ENCODE measurements at places on chromosomes 6 and 20.
A peak's percentile ranks its signal among the peaks of the same experiment; 100 is the strongest.

GRCh38 chr6:99282479-99283062, 66.9 kb downstream of the FAXC start:
- DNase-seq: no peak

DNA sequence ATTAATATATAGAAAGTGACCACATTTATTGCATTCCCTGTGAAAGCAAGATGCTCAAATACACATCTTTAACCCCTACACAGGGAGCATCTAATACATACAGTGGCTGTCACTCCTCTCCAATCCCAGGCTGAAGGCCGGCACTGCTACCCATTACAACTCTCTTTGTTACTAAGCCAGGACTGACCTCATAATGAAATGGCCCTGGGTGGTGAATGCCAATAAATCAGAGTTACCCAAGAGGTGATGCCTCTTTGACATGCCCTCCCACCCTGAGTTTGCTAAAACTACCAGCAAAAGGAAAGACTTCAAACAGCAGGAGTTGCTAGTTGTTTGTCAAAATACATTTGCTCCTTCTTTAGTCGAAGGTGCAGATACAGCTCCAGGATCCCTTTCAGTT, 214.2 kb downstream of the FOXA2 start:
- DNase-seq: no peak

GRCh38 chr6:56842686-56843475, 112.0 kb upstream of the BEND6 start:
- no peak for DNase-seq

GRCh38 chr6:97958134-97958533, 675.1 kb upstream of the MMS22L start:
- DNase-seq: no peak

DNA sequence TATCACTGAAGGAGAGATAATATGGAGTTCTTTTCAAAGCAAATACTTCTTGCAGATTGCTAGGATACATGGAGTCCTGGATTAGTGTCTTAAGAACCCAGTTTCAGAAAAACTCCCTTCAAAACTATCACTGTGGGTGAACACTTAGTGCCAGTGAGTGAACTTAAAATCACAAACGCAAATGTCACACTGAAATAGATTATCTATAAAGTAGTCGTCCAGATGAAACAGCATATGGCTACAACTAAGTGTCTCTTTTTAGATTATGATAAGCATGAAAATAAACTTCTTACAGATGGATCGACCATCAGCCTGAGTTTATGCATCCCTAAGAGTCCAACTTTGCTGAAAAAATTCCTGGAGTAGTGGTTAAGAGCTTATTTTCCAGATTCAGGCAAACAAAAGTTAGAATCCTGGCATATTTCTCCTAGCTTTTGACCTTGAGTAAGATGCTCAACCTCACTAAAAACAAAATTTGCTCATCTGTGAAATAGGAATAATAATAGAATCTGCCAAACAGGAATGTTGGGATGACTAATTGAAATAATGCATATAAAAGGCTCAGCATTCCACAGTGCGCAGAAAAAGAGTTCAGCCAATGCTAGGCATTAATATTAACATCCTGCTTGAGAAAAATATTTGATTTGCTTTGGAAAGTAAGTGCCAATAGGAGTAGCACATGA, 70.4 kb downstream of the DOK5 start:
- no peak for DNase-seq

DNA sequence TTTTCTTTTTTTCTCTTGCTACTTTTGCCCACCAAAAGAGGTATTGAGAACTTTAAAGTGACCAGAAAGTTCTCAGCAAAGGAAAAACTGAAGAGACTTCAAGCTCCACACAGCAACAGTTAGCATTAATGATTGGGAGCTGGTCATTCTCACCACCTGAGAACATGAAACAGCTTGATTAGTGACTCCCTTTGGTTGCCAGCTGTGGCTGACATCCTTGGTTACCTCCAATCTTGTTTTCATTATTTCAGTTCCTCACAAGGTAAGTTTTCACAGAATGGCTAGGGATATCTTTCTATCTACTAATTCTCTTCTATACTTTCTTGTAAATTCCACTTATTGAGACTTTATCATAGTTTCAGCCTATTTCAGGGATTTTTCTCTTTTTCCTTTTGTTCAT, 427.9 kb downstream of the QKI start:
- DNase-seq: no peak

- no peak for DNase-seq
Observed at GRCh38 chr6:101758368-101758767, 364.9 kb downstream of the GRIK2 start.

GRCh38 chr6:37821446-37821845, 1.9 kb downstream of the ZFAND3 start:
- DNase-seq: no peak

DNA sequence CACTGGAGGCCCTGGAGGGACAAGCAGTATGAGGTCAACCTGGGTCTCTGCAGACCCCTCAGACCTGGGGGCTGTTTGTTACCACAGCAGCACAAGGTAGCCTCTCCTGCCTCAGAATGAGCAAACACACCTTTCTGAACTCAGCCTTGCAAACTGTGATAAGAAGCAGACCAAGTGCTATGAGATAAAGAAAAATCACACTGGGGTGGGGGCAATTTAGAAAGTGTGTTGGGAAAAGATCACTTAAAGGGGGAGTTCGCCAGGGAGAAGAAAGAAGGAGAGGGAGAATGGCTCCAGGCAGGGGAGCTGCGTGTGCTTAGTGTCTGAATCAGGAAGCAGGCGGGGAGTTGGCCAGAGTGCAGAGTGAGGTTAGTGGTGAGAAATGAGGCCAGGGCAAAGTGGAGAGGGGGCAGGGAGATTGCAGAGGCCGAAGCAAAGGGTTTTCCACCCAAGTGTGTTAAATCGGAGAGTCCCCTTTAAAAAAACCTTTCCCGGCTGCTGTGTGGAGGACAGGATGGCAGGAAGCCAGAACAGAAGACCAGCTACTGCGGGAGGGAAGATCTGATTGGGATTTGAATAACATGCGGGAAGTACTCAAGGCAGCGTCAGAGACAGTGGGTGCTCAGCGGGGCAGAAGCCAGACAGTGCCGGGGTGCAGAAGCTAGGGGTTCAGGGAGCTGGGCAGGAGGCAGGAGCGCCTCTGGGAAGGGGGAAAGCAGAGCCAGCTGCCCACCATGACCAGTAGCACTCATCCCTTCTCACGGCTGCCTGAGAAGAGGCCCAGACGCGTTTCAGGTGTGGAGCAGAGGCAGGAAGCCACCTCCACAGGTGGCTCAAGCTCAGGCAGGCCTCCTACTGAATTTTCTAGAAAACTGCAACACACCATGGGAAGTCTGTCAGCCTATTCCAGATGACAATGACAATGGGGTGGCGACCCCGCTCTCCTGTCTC, 9.0 kb downstream of the ADA start:
- peak; percentile 51 for DNase-seq

- no peak for DNase-seq
Observed at GRCh38 chr6:1267057-1267732, 44.7 kb upstream of the FOXQ1 start.

DNA sequence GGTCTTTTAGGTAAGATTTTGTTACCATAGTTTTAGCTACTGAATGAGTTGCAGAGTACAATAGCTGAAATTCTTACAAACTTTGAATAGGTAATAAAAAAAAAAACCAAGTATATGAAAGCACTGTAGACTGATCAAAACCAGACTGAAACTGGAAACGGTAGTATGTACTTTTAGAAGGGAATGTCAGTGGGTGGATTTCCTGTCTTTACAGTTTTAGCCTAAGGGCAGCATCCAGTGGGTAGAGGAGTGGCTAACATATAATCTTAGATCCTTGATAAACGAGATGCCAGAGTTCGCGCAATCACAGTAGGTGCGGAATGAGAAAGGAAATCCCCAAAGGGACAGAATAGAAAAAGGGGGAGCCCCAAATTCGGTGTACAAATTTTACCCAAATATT, 385.9 kb upstream of the RUNX2 start:
- DNase-seq: no peak

- no peak for DNase-seq
Observed at GRCh38 chr6:8110117-8110721, 7.9 kb upstream of the EEF1E1 start.

DNA sequence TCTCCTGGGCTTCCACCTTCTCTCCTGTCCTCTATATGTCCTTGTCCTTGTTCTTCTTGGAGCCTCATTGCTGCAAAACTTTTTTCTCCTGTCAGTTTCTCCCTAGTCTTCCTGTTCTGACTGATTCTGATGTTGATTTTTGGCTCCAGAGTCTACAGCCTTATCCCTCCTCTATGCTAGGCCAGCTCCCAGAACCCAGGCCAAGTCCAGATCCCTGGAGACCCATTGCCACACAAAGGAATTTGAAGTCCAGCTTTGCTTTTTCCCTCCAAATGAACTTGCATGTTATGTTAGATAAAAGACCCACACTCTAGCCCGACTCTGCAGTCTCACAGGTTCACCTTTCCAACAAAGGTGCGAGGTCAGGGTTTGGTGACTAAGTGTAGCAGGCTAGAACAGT, 203.1 kb downstream of the FNDC1 start:
- DNase-seq: no peak

GRCh38 chr6:89270951-89271721, 44.0 kb downstream of the GABRR2 start:
- no peak for DNase-seq

DNA sequence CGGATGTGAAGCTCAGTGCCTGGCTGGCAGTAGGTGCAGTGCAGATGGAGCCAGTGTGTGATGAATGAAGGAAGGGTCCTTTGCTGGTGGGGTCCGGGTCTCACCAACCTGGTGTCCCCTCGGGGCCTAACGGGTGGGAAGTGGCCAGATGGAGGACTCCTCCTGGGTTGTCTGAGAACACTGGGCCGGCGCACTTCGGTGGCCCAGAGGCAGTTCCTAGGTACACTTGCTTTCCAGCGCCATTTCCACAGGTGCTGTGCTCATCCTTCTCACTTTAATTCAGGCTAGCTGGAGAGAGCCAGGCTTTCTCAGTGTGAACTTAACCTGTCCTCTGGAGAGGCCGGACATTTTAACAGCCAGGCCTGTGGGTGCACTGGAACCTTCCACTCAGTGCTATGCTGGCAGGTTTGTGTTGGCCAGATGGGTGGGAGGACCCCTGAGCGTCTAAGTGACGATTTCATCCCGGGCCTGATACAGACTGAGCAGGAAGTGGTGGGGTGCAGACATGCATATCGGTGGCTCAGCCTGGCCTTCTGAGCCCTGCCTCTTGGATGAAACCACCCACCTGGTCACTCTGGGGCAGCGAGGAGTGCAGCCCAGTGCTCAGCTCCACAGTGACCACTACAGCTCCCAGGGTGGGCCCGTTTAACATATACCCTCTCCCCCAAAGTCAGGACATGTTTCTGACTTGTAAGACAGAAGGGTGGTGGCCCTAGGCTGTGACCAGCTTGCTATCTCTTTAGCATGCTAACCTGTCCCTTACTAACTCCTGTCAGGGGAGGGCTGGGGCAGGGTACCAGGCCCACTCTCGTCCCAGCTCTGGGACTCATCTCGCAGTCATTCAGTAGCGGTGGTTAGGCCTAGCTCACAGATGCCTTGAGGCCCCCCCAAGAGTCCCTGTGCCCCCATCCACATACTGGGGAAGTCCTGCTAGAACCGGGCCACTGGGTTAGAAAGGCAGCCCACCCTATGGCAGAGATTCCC, 8.2 kb upstream of the PYGB start:
- DNase-seq: no peak
